ENCODE measurements at places on chromosomes 4 and X.

GRCh38 chr4:88227734-88228133, 56.6 kb downstream of the PPM1K start:
- no peak overlapping the region for H3K27ac ChIP-seq
- no peaks in the 10 kb centered on the region for H3K36me3 ChIP-seq
- H3K4me1 ChIP-seq: no peaks in the 10 kb centered on the region
- no peak overlapping the region for H3K4me3 ChIP-seq
- H3K27me3 ChIP-seq: peaks cover 2% of the 10 kb centered on the region

GRCh38 chrX:37349221-37350033, at the start of gene PRRG1:
PRRG1 (plus strand) TSS chrX:37349364; CDS start chrX:37406250, 56,886 bp downstream.
- peak within 1 kb of the TSS; percentile 9 for H3K4me3 ChIP-seq
- DNase-seq: no peak
- no peak within 1 kb of the TSS for H3K27ac ChIP-seq
- peaks cover 13% of the 10 kb centered on the region for H3K4me1 ChIP-seq
- no peaks in the 10 kb centered on the region for H3K36me3 ChIP-seq

DNA sequence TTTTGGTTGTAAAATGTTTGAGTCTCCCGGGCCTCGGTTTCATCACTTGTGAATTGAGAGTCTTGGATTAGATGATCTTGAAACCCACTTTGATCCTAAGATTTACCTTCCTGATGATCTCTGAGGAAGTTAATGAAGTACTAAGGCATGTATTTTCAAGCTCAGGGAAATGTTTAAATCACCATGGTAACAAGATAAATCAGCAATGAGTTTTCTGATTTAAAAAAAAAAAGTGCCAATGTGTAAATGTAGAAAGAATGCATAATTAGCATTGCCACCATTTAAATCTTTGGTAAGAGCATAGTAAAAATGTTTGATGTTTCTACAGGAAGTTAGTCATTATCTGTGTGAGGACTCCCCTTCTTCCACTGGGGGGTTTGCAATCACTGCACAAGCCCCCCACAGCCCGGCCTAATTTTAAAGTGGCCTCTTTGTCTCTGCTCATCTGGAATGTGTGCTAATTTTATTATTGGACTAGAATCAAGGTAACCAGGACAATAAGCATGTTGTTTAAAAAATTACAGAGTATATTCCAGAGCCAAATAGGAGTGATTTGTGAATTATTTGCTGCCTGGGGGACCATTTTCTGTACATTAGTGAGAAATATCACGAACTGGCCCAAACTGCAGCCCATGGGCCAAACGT, 93.6 kb downstream of the SLC34A2 start:
- H3K36me3 ChIP-seq: peaks cover 63% of the 10 kb centered on the region
- H3K27me3 ChIP-seq: no peaks in the 10 kb centered on the region
- peaks cover 13% of the 10 kb centered on the region for H3K4me1 ChIP-seq
- DNase-seq: no peak
- peak overlapping the region; percentile 30 for H3K27ac ChIP-seq

GRCh38 chr4:7416745-7417432, 17.8 kb downstream of the PSAPL1 start:
- H3K27ac ChIP-seq: no peak overlapping the region
- H3K4me3 ChIP-seq: no peak overlapping the region
- peaks cover 3% of the 10 kb centered on the region for H3K27me3 ChIP-seq
- no peaks in the 10 kb centered on the region for H3K4me1 ChIP-seq

DNA sequence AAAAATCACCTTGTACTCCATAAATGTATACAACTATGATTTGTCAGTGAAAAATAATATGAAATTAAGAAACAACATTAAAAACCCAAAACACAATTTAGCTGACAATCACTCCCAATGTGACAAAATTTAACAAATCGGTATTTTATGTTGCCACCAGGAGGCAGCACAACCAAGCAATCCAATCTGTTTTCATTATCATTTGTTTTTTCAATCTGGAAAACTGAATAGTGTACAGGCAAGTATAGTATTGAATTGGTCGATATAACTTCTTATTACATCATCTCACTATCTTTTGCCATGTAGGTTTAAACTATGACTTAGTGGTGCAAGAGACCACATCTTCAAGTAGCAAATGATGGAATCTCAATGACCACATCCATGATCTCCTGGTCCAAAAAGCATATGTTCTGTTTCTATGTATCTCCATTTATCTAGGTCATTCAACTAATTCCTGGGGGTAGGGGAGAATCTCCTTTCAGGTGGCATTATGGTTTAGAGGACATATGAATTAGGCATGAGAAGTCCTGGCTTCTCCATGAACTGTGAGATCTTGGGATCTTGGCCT, 112.9 kb upstream of the AGA start:
- H3K27ac ChIP-seq: no peak overlapping the region
- H3K4me1 ChIP-seq: no peaks in the 10 kb centered on the region
- H3K36me3 ChIP-seq: no peaks in the 10 kb centered on the region

Data from activated B cell treated with CpG ODN at 0.5 μM for 24 hours (primary cell).